Adrenal gland (tissue), 19 donors: ENCODE measurements at places on chromosomes 4 and X. TPM values are rescaled to one million over a fixed set of nuclear protein-coding genes. Genes with fewer than 3 reads are reported as not detected.
A peak's percentile ranks its signal among the peaks of the same experiment; 100 is the strongest.

- no peaks in the 10 kb centered on the region for H3K27me3 ChIP-seq
- no peaks in the 10 kb centered on the region for H3K36me3 ChIP-seq
- H3K27ac ChIP-seq, result no peak overlapping the region
- no peaks in the 10 kb centered on the region for H3K4me1 ChIP-seq
Measured at GRCh38 chr4:109410776-109411175, 22.8 kb upstream of the SEC24B start.

DNA sequence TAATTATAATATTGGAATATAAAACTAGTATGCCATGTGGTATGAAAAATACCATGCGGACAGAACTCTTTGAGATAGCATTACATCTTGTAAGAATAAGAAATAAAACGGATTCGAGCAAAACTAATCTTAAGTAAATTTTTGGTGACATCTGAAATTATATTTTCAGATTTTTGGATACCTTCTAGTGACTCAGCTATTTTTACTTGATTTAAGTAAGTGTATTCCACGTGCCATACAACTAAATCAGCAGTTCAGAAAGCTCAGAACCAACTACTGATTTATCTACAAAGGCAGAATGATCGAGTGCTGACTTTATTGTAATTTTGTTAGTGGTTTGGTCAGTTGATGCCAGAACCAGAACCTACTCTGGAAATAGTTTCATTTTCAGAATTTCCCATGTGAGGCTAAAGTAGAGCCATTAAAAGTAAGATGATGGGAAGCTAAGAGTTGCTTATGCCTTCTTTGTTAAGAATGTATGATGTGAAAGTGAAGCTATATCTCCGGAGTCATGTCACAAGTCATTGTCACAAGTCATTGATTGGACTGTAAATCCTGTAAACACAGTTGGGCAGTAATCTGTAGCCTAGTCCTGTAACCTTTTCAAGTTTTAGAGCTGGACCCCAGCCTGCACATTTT lies 4.0 kb downstream of the ING2 start:
- peaks cover 32% of the 10 kb centered on the region for H3K36me3 ChIP-seq
- no peak for DNase-seq
- H3K4me3 ChIP-seq, result peak overlapping the region; percentile 24

GRCh38 chrX:63809173-63809572 lies 24.2 kb upstream of the ARHGEF9 start:
- no peaks in the 10 kb centered on the region for H3K27me3 ChIP-seq
- no peak overlapping the region for H3K27ac ChIP-seq
- no peaks in the 10 kb centered on the region for H3K36me3 ChIP-seq

DNA sequence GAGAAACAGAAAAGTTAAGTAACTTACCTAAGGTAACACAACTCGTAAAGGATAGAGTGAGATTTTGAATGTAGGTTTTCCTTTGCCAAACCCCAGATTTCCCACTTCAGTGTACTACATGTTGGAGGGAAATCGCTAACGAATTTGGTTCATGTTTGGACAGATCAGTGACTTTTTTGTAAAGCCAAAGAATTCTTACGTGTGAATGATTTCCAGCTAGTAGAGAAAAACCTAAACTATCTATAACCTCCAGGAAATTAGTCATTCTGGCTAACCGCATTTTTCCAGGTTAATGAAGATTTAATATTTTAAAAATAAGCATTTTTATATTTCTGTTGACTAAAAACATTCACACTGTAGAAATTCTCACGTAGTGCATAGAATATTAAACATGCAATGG lies 7.2 kb downstream of the TENM3 start:
- no peak for DNase-seq
- no peaks in the 10 kb centered on the region for H3K27me3 ChIP-seq
- H3K27ac ChIP-seq, result no peak overlapping the region
- H3K4me3 ChIP-seq, result no peak overlapping the region
- H3K4me1 ChIP-seq, result no peaks in the 10 kb centered on the region
- H3K36me3 ChIP-seq, result no peaks in the 10 kb centered on the region

DNA sequence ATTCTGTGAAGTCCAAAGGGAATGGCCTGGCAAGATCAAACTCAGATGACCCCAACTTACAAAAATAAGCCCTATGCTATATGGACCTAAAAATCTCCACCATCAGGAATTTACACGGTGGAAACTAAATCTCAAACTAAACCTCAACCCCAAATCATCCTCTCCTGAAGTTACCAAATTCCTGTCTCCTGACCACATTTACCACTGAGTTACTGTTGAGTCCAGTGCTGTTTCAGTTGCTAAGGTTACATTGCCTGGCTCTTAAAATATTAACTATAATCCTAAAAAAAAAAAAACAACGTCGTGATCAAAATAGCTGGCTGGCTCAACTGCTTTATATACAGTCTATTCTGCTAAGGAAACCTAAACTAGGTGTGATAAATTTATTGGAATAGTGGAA lies 315.2 kb upstream of the SLIT2 start:
- no peaks in the 10 kb centered on the region for H3K36me3 ChIP-seq
- H3K27me3 ChIP-seq, result no peaks in the 10 kb centered on the region
- no peak for DNase-seq

DNA sequence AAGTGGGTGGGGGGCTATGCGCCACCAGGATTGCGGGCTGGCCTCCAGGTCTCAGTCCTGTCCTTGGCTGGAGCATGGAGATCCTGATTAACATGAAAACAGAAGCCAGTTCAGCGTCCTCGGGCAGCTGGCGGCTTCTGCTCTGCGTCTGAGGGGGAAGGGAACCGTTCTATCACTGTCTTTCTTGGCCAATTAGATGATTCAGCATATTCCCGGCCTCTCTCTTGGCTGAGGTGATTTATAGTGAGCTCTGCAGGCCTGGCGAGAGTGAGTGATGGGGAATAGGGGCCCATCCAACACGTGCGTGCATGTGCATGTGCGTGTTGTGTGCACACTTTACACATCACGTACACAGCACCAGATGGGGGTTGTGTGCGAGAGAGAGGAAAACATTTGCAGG lies 145.8 kb upstream of the ATP6AP2 start:
- peak overlapping the region; percentile 41 for H3K27ac ChIP-seq
- H3K4me1 ChIP-seq, result peaks cover 7% of the 10 kb centered on the region
- peak; percentile 62 for DNase-seq
- H3K4me3 ChIP-seq, result no peak overlapping the region
- no peaks in the 10 kb centered on the region for H3K36me3 ChIP-seq

DNA sequence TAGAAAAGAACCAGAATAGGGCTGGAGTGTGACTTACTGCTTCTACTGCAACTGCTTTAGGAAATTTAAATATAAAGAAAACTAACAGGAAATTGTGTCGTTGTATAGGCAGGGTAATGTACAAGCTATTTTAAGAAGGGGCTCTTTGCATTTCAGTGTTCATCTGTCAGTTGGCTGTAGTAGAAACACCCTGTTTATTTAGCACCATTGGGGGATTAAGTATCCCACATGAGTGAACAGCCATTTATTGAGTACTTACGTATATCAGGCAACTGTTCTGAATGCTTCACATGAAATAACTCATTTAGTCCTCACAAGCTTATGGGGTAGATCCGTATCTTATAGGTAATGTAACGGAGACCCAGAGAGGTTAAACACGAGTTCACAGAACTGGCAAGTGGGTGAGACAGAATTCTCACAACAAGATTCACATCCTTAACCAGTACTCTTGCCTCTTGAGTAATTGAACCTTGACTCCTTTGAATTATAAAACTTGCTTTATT lies 23.9 kb downstream of the STIM2 start:
- H3K4me3 ChIP-seq, result no peak overlapping the region
- no peak for DNase-seq
- no peak overlapping the region for H3K27ac ChIP-seq
- H3K4me1 ChIP-seq, result peaks cover 13% of the 10 kb centered on the region
- H3K27me3 ChIP-seq, result no peaks in the 10 kb centered on the region

DNA sequence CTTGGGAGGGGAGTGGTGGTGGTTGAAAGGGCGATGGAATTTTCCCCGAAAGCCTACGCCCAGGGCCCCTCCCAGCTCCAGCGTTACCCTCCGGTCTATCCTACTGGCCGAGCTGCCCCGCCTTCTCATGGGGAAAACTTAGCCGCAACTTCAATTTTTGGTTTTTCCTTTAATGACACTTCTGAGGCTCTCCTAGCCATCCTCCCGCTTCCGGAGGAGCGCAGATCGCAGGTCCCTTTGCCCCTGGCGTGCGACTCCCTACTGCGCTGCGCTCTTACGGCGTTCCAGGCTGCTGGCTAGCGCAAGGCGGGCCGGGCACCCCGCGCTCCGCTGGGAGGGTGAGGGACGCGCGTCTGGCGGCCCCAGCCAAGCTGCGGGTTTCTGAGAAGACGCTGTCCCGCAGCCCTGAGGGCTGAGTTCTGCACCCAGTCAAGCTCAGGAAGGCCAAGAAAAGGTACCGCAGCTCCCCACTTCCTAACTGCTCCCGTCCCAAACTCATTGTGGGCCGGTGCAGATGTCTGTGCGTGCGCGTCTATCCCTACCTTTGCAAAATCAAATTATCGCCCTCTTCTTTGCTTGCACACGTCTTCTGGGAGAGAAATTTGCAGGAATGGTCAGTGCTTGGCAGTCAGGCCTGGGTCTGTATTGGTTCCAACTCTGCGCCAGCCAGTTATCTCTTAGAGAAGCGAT lies 533 bp downstream of the IL15 start:
- H3K36me3 ChIP-seq, result no peaks in the 10 kb centered on the region
- peak overlapping the region; percentile 95 for H3K4me3 ChIP-seq
- peaks cover 11% of the 10 kb centered on the region for H3K4me1 ChIP-seq
- peak; percentile 41 for DNase-seq
- no peaks in the 10 kb centered on the region for H3K27me3 ChIP-seq

GRCh38 chr4:155377276-155377675 lies 511 bp upstream of the MAP9 start:
- DNase-seq, result no peak
- H3K36me3 ChIP-seq, result no peaks in the 10 kb centered on the region
- peaks cover 3% of the 10 kb centered on the region for H3K4me1 ChIP-seq

GRCh38 chrX:132181364-132181763 lies 37.9 kb downstream of the RAP2C start:
- DNase-seq, result no peak
- H3K27me3 ChIP-seq, result no peaks in the 10 kb centered on the region
- H3K4me1 ChIP-seq, result no peaks in the 10 kb centered on the region
- no peak overlapping the region for H3K27ac ChIP-seq
- no peaks in the 10 kb centered on the region for H3K36me3 ChIP-seq

The UGT2B17 gene
- 0.08 TPM for polyA plus RNA-seq

The CT45A10 gene
- not detected for polyA plus RNA-seq

The SFRP2 gene
- 9.0 TPM for polyA plus RNA-seq

The GASK1B gene
- polyA plus RNA-seq, result 38.1 TPM

The RBMXL3 gene
- polyA plus RNA-seq, result not detected

The GAGE12F gene
- not detected for polyA plus RNA-seq

The CC2D2A gene
- polyA plus RNA-seq, result 35.5 TPM
